ENCODE measurements at places on chromosomes 2 and 18.

GRCh38 chr18:4637876-4638275 is 182.8 kb upstream of the DLGAP1 start:
- ATAC-seq = no peak

DNA sequence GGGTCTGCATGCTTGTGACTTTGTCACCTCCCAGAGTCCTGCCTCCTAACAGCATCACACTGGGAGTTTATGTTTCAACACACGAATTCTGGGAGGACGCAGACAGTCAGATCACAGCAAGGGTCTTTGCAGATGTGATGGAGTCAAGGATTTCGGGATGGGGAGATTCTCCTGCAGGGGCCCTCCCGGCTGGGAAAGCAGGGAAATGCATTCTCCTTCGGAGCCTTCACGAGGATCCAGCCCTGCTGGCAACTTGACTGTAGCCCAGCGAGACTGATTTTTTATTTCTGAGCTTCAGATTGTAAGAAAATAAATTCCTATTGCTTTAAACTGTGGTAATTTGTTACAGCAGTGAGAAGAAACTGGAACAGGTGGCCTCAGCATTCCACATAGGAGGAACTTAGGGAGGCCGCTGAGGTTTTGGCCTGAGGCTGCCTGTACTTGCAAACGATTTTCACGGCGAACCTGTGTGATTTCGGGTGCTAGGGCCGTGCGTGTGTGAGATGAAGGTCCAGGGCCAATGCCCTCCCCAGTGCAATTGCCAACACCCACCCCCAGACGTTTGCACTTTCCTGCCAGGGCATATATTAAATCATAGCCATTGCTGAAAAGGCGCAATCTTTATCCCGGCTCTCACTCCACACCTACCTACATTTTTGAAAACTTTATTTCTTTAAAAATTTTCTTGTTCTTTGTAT is 79.8 kb downstream of the ASB1 start:
- ATAC-seq = no peak

DNA sequence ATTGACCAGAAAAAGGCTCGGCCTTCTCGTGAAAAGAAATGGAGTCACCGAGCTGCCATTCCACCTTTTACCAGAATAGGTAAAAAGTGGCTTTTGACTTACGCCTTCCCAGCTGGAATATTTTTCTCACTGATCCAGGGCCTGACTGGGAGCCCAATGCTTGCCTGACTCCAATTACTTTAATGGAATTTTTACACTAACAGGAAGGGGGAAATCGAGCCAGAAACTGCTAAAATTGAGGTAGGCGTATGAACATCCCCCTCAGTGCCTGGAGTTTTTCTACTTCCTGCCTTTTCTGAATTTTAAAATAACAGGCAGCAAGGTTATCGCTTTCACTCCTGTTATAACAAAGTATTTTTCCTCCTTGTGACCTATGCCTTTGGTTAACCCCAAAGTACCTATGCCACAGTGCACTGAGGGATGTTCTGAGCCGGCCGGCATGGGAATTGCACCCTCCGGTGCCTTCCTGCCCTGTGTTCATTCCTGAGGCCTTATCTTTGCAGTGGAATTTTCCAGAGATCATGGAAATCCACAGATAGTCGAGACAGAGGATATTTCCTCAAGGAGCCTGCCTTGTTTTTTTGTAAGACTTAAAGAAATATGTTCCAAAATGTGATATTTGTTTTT is 18.3 kb upstream of the RPL31 start:
- peak; percentile 35 for ATAC-seq

GRCh38 chr2:71646028-71646427 is 192.7 kb downstream of the DYSF start:
- peak; percentile 73 for ATAC-seq

GRCh38 chr18:24369426-24369825 is 28.2 kb downstream of the OSBPL1A start:
- ATAC-seq = no peak

DNA sequence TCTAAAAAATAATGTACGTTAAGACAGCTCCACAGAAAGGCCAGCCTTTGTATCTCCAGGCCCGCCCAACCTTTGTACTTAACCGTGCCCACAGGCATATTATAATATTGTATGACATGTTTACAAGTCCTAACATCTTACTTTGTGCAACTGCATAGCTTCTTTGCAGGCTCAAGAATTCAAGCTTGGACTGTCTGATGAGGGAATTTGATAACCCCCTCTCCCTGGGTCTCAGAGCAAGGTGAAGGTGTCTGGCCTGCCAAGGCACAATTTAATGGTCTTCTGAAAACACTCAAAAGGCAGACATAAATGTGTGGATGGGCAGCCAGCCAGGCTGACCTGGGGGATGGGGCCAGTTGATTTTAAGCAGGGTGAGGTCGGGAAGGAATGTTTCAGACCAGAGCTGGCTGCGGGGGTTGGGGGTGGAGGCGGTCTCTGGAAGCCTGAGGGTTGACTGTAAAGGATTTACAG is 732.7 kb upstream of the FANCL start:
- no peak for ATAC-seq

GRCh38 chr2:127644066-127645025 is 1.6 kb upstream of the GPR17 start:
- no peak for ATAC-seq

DNA sequence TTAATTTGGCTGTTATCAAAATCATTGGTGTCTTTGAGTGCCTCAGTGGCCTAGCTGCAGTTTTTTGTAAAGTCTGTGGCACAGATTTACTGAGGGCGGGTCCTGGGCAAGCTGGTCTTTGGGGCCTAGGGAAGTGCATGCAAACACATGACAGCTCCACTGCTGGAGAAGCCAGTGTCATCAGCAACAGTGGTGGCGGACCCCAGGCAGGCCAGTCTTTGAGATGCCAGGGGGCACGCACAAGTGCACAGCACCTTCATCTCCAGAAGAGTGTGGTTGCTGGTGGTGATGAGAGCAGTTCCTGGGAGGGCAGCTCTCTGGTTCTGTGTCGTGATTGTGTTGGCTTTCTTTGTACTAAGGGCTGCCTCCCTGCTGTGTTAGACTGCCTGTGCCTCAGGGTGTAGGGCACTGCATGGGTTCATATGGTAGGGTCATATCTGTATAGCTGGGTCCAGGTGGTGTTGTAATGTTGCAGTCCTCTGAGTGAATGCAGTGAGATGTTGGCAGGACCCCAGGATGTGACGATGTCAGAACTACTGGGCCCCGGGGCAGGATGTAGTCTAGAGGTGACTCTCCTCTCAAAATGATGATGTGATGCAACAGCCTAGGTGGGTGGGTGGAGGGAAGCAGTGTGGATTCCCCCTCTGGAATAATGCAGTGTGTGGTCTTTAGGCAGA is 646.7 kb upstream of the CDH2 start:
- no peak for ATAC-seq

DNA sequence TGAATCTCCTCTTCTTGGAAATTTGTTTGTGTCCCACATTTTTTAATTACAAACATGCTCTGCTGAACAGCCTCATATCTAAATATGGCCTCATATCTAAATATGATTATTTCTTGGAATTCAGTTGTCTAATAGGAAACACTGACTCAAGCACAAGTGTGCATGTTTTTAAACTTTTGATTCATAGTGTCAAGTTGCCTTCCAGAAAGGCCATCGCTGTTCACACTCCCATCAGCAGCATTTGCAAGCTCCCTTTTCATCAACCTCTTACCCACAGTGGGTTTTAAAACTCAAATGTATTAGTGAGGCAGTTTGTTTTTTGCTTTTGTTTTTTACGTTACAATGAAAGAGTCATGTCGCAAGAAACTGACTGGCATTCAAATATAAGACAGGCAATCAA is 65.2 kb upstream of the SMAD2 start:
- ATAC-seq = no peak

- peak; percentile 30 for ATAC-seq
Observed at GRCh38 chr2:25098670-25099486, 57.0 kb downstream of the EFR3B start.

- ATAC-seq = no peak
Observed at GRCh38 chr2:98512699-98513098, 68.0 kb downstream of the INPP4A start.

GRCh38 chr2:1681323-1682180 is 62.8 kb downstream of the PXDN start:
- no peak for ATAC-seq

DNA sequence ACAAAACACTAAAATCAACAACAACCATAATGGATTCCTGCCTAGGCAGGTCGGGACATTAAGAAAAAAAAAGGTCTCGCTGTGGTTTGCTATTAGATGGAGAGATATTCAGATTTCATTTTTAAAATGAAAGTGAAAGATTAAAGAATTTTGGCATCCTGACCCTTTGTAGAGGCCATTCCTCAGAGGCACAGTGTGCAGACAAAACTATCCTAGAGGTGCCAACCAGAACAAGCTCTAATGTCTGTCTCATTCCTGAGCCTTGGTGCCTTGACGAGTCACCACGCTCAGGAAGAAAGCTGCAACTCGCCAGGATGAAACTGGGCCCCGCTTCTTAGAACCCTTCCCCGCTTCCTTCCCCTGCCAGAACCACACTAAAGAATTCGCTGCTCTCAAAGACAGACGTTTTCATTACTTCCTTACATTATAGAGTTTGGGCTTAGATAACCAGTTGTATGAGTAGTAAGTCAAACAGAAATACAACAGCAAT is 156.0 kb downstream of the TGIF1 start:
- ATAC-seq = peak; percentile 11

DNA sequence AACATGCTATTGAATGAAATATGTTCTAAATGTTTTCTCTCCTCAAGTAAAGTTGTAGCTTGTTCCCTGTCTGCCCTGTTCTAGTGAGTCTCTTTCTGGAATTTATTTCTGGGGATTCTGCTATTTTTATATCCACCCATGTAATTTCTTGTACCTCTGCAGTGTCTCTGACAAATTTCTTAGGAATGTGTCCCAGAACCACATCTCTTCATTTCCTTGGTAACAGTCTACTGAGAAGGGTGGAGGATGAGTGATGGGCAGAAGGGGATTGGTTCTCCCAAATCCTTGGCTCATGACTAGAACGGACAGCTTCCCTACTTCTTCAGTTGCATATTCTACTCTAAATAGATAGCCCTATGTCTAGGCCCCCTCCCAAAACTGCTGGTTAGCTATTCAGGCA is 490.6 kb upstream of the LINC00305 start:
- ATAC-seq = no peak

GRCh38 chr2:96928277-96928781 is 58.1 kb downstream of the FAM178B start:
- no peak for ATAC-seq

GRCh38 chr2:128817813-128818212 is 499.1 kb upstream of the HS6ST1 start:
- ATAC-seq = no peak

DNA sequence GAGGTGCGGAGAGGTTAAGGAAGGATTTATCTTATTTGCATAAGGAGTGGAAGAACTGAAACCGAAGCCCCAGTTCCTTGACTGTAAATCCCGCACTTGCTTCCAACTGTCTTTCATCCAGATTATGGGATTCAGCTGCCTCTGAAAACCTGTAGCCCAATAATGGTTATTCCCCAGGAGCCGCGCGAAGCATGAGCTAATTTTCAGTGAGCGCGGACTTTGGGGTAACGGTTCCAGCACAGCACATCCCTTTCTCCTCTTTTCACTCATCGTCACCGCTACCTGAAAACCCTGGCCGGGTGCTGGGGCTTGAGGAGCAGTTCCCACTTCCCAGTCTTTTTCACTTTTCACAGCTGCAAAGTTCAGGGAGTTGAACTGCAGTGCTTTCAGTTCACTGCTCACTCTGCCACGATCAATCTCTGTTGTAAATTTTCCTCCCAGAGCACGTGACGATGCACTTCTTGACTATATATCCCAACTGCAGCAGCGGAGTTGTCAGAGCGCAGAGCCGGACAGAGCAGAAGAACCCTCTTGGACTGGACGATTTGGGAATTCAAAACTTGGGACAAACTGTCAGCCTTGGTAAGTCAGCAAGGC is at the start of gene KCNE4:
Gene KCNE4 (plus strand): TSS at position 498 of the 597 bp plus-strand sequence. CDS start 641 bp downstream, outside the sequence.
- ATAC-seq = no peak

DNA sequence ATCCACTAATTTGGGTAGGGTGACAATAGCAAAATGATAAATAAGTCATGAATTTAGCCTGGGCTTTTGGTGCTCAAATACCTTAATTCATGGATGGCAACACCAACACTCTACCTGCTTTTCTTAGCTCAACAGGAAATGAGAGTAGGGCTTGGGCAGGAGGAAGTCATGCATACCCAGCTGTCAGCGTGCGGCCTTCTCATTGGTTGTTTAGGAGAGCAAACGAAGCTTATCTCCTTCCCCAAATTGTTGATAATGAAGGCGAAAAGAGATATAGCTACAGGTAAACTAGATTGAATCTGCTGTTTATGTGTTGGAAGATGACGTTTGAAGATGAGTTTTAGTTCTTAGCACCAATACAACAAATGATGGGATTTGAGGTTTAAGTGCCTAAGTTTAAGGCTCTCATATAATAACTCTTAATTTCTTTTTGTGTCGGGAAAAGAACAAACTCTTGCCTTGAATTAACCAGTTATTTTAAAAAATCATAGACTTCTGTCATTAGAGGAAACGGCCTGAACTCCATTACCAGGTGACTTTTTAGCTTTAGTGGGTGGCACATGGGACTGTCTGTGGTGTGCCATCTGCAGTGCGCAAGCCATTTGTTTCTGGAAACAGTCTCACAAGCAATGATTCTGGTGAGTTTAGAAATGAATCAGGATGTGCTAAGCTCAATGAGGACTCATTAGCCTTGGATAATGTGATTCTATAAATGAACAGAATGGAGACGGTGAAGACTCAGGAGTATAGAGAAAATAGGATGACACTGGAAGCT is 19.8 kb downstream of the MAP4K4 start:
- ATAC-seq = no peak

GRCh38 chr18:59085797-59086196 is 53.9 kb upstream of the SEC11C start:
- peak; percentile 45 for ATAC-seq

- ATAC-seq = no peak
Observed at GRCh38 chr18:77022556-77022955, 110.0 kb downstream of the MBP start.

GRCh38 chr2:206584323-206585116 is 57.8 kb upstream of the FAM237A start:
- ATAC-seq = no peak

GRCh38 chr2:180938451-180938850 is 42.0 kb upstream of the UBE2E3 start:
- no peak for ATAC-seq

- no peak for ATAC-seq
Observed at GRCh38 chr2:29397039-29397438, 281.8 kb downstream of the CLIP4 start.

- ATAC-seq = peak; percentile 97
Observed at GRCh38 chr18:24212939-24213338, 74.1 kb downstream of the CABYR start.

DNA sequence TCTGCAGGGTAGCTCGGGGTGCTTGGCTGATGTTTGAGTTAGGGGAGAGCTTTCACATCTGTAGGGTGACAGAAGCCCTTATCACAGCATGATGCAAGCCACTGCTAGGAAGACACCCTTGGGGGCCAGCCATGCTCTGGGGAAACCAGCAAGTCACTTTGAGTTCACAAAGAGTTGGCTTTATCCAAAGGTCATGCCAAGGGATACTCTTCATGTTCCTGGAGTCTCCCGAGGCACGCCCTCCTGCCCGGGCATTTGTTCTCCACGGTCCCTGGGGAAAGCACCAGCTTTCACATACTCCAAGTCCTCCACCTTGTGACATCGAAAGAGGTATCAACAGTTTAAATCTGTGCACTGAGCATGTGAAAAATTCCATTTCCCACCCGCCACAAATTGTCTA is 227.7 kb downstream of the VAPA start:
- ATAC-seq = no peak

Measured in SK-N-SH treated with all-trans-retinoic acid at 6 μM for 48 hours (cell line).